ENCODE measurements at places on chromosomes 16 and 17.

DNA sequence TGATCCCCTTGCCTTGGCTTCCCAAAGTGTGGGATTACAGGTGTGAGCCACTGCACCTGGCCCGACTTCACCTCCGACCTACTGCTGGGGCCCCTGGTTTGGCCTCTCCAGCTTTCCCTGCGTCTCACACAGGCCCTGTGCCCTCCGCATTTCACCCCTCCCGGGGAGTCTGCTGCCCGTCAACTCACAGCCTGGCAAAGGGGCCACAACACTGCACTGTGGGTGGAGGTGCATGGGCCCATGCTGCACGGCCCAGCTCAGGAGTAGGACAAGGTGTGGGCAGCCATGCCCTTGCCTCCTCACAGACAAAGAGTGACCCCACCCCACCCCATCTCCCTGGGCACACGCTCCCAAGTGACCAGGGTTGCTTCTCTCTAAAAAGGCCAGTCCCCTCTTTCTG lies 12.6 kb upstream of the TBX2 start:
- DNase-seq, result no peak

- no peak for DNase-seq
These were observed 39.5 kb downstream of the SMARCE1 start for GRCh38 chr17:40608061-40608581.

DNA sequence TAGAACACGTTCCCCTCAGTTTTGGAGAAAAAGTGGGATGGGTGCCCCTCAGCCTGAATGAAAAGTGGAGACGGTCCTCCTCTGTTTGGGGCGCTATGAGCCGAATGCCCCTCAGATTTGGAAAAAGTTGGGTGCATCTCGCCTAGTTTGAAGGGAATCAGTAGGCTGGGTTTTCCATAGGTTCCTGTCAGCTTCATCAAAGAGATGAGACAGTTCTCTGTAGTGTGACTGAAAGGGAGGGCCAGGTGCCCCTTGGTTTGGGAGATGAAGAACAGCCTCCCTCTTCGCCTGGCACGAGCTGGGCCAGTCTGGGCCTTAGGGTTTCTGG lies 742 bp upstream of the SLC9A5 start:
- no peak for DNase-seq

DNA sequence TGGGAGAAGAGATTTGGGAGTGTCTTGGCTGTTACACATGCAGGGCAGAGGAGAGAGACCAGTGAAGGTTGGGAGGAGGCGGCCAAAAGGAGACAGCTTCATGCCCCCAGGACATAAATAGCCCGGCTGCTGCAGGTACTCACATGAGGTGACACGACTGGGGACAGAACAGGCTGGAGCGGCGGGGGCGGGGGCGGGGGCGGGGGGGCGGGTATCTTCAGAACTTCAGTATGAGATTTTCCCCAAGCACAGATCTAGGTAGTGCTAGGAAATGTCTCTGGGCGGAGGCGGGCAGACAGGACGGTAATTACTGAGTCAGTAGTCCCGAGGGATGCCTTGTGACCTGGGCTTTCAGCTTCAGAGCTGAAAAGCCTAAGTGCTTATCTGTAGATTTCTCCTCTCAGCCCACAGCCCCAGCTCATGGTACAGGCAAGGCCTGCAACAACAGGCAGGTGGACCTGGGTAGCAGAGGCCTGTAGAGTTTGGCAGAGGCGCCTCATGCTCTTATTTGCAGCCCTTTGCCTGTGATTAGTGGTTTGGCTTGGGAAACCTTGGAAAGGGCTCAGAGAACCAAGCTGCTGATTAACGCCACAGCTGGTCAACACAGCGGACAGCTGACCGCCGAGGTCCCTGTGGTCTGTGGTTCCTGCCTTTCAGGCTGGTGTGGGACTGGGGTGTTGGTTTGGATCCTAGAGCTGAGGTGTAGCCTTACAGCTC lies 24.5 kb downstream of the UNK start:
- no peak for DNase-seq

DNA sequence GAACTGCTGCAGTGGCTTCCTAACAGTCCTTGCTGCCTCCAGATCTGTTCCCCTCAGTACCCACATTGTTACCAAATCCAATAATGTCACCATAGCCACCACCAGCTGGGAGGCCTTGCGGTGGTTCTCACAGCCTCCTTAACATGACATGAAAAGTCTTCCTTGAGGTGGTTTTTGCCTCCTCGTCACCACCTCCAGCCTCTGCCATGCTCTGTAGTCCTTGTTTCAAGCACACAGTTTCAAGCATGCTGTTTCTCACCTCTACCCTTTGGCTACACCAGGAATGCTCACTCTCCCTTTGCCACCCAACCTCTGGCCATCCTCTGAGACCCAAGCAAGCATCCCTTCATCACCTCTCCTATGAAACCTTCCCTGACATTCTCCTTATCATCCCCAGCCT lies 47.2 kb downstream of the DNAH9 start:
- no peak for DNase-seq

GRCh38 chr17:37818689-37819088 lies 73.8 kb upstream of the HNF1B start:
- no peak for DNase-seq

- no peak for DNase-seq
These were observed 21.3 kb upstream of the USP10 start for GRCh38 chr16:84678541-84678940.

DNA sequence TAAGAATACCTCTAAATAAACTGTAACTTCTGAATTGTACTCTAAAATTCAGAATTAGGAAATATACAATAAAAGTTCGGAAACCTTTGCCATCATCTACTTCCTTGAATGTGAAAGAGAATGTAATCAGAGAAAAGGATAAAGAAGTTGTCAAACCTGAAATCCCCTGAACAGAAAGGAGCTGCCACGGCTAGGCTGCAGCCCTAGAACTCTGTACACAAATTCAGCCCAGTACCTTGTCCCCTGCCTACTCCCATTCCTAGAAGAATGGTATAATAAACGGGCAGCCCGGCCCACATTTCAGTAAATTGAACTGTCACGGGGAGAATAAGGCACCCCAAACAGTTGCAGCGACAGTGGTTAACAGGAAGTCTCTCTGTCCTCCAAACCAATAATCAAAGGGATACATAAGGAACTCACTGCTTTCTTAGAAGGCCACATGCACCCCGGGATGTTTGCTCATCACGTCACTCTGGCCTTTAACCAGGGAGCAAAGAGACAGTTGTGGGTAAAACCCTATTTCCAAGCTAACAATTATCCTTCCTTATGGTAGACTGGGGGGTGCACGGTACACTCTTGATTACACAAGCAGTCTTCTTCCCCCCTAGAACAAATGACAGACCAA lies 24.3 kb upstream of the RFFL start:
- peak; percentile 7 for DNase-seq

GRCh38 chr17:2213291-2213960 lies 90.2 kb downstream of the SMG6 start:
- DNase-seq, result no peak

- DNase-seq, result no peak
These were observed 1.7 kb upstream of the AKTIP start for GRCh38 chr16:53504665-53505064.

DNA sequence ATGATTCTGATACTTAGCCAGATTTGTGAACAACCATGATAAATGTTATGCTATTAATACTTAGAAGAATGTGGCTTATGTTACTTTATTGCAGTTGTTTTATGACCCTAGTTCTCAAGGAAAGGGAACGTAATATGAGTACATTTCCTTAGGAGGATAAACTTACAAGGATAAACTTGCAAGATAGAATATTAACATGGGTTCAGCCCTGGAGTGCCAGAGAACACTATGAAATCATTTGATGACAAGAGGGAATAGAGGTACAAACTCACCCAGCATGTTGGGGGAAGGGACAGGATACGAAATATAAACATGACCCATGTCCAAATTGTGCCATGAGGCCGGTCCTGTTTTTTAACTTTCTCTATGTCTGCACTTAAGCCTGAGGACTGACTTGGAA lies 13.0 kb upstream of the ABCA5 start:
- DNase-seq, result no peak

DNA sequence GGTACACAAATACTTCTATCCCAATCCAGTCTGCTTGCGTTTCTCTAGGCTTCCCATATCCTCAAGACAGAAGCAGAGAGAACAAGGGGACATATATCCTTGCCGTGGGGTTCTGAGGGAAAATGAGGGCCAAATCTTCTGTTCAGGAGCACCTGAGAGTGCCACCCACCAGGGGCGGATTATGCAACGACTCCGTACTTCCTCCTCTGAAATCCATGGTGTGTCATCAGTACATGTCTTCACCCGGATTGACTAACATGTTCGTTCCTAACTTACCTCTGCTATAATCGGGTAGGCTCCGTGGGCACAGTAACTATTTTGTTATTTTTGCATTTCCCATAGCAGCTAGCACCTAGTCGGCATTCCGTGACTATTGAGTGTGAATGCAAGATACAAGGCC lies 7.8 kb upstream of the ZNF200 start:
- no peak for DNase-seq

- DNase-seq, result no peak
These were observed 54.8 kb upstream of the BCAR1 start for GRCh38 chr16:75306099-75306762.

DNA sequence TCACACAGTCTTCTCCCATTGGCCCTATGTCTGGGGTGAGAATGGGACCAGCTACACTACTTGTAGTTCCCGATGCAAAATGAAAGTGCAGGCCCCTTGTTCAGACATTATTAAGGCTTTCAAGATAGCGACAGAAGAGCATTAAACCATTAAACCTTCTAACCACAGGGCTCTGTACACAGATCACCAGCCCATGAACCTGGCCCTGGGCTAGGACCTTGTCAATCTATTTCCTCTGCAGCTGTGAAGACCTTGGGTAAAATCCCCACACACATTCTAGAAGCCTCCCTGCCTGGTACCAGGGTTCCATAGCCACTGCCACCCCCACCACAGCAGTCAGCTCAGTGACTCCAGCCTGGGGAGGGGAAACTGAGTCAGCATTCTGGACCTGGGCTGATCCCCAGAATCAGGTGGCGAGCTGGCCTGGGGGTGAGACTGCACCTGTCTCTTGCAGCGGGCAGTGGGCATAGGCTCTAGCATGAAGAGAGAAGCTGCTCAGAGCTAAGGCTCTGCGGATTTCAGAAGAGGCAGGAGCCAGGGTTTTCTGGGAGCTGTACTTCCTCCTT lies 119.7 kb upstream of the LHX1 start:
- DNase-seq, result no peak

- DNase-seq, result no peak
These were observed 19.4 kb upstream of the NFATC3 start for GRCh38 chr16:68065716-68066305.

- DNase-seq, result no peak
These were observed 2.1 kb upstream of the IRX5 start for GRCh38 chr16:54928411-54929089.

GRCh38 chr17:69117855-69118784 lies 23.6 kb downstream of the ABCA6 start:
- no peak for DNase-seq

DNA sequence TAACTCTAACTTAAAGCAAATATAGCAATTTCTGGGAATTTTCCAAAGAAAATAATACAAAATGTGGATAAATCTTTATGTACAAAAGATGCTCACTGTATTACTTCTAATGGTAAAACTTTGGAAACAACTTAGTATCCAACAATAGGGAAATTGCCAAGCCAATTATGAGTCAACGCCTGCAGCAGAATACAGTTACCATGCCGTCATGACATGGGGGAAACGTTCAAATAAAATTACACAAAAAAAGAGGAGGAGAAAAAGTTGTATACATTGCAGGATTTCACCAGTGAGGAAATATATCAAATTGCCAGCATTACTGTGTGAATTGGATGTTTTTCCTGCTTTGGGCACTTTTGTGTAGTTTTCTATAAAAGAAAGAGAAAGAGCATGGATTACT lies 469.6 kb downstream of the SOX9 start:
- DNase-seq, result no peak

DNA sequence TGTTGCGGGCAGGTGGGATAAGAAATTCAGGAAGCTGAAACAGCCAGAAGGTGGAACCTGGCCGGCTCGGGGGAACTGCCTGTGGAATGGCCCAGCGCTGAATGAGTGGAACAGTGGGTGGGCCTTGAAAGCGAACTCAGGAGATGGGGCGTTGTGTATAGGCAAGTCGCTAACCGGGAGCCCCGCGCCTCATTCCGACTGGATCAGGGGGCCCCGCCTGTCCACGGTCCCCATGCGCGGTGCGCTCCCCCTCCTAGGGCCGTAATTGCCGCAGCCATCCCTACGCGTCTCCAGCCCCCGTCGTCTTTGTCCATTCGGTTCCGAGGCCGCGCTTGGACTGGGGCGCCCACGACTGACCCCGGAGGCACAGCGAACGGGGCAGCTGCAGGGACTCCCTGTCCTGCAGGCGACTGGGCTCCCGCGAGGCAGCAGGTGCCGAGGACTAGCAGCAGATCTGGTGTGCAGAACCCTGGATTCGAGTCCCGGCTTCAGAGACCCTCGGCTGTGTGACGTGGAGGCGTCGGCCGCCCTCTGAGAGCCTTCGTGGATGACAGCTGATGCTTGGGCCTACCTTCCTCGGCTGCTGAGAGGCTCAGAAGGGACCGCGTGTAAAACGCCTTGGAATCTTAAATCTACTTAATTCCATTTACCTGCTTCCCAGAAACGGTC lies 10.9 kb upstream of the CA4 start:
- DNase-seq, result no peak

- peak; percentile 18 for DNase-seq
These were observed at the start of gene TPPP3 for GRCh38 chr16:67393111-67393787. TPPP3 (minus strand) TSS chr16:67393498; CDS start chr16:67391111, 2,387 bp downstream.

DNA sequence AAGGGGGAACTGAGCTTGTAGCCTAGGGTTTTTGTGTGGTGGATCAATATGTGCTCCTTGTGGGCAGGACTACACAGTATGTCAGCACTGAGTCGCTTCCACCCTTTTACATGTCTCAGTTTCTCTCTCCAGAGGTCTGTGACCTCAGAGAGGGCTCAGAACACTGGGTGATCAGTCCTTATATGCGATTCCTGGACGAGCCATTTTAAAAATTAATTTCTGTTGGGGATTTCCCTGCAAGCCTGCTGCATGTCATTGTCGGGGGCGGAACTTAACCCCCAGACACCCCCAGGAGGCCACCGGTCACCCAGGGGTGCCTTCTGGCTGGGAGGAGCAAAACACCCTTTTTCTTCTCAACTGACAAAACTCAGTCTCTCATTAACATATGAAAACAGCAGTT lies 14.1 kb downstream of the DHRS7B start:
- DNase-seq, result no peak

DNA sequence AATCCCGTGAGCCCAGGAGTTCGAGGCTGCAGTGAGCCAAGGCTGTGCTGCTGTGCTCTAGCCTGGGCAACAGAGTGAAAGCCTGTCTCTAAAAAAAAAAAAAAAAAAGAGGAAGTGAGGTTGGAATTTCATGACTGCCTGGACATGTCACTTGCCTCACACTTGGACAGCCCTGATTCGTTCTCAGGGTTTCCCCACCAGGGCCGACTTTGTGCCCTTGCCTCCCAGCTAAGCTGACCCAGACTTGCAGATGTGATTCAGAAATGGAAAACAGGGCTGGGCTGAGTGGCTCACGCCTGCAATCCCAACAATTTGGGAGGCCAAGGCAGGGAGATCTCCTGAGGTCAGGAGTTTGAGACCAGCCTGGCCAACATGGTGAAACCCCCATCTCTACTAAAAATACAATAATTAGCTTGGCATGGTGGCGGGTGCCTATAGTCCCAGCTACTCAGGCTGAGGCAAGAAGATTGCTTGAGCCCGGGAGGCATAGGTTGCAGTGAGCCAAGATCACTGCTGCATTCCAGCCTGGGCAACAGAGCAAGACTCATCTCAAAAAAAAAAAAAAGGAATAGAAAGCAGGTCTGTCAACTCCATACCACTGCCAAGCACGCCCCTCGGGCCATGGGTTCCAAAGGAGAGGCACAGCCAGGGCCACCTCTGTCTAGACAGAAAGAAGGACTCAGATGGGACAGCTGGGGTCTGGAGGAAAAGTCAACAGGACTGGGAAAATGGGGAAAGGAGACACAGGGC lies 46.9 kb downstream of the SOCS1 start:
- no peak for DNase-seq

GRCh38 chr17:79792984-79793923 lies 3.6 kb downstream of the CBX8 start:
- DNase-seq, result no peak

Data from stimulated activated CD4-positive, alpha-beta T cell treated with anti-CD3 and anti-CD28 coated beads, Interleukin-12 subunit alpha, Interleukin-12 subunit beta, amount 100 ng/mL, for 48 hours (primary cell).